ENCODE measurements at places on chromosomes 3 and 15.

DNA sequence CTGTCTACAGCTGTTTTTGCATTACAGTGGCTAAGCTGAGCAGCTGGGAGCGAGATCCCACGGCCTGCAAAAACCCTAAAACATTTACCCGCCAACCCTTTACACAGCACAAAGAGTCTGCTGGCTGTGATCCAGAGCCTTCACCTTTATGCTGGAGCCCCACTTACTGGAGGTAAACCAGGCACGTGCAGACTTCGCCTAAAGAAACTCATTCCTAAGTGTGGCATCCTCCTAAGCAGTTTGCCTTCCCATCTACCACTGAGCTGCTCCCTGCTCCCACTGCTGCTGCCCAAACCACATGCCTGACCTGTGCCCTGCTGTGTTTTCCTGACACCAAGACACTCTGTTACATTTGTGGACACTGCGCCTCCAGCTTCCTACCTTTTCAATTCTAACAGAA is 53.0 kb downstream of the CHSY1 start:
- DNase-seq = no peak

DNA sequence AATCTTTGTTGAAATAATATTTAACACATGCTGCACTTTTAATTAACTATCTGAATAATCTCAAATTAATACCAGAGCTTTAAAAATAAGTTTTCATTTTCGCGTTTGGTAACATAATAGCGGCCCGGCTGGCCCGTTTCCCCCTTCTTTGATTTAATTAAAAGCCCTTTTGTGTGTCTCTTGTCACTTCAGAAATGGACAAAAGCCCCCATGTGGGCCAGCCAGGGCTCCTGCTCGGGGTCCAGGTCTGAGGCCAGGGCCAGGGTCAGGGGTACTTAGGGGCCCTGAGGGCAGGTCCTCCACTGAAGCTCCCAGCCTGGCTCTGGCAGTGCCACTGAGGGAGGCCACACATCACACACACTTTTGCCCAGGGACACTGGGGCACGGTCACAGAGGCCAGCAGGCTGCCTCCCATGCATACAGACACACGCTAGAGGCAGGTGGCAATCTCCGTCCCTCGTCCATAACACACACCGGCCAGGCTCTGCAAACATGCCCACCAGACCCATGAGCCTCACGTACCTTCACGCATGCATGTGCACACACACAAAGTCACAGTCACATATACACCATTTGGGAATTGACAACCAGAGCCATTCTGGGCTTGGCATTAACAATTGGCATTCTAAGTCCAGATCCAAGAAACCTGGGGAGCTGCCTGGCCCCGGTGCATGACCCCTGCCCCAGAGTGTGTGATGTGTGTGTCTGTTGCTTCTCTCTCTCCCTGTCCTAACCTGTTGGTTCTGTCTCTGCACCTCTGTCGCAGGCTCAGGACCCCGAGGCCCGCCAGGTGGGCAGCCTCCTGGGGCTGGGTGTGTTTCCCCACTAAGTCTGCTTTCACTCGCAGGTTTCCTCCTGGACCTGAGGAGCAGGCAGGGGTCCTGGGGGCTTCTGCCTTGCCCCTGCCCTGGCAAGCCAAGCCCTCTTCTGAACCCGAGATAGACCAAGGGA is 38.5 kb downstream of the DNAJB8 start:
- no peak for DNase-seq

DNA sequence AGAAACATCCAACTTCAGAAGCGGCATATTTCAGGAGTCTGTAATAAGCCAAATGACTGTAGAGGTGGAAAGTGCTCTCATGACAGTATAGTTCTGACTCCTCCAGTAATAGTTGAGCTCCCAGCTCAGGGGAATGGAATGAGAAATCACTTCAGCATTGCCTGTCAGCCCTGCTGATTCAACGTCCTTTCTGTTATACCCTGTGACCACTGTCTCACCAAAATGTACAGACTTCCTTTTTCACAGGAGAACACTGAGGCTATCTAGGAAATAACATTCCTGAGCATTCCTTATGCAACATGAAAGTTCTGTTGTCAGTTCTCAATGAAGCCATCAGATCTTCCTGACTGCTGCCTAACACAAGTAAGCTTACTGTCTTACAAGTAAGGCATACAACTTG is 284.5 kb upstream of the MME start:
- no peak for DNase-seq

GRCh38 chr15:65309882-65310418 is 5.5 kb downstream of the RNU5B-1 start:
- no peak for DNase-seq

GRCh38 chr3:127207727-127208482 is 15.0 kb downstream of the PRR23E start:
- DNase-seq = no peak

DNA sequence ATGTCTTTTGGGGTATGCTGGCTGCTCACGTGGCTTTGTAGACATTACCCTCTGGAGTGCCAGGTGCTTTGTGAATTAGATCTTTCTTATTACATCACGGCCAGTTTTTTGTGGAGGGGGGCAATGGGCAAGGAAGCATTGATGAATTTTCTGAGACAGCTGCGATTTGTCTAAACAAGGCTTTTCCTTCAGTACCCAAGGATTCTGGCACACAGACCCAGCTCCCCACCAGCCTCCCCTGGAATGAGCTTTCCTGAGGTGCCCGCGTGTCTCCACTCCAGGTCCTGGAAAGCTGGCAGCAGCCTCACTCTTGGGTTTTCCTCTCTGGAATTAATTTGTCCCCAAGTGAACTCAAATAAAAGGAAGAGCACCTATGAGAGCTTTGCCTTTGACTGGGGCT is 157.6 kb upstream of the CTDSPL start:
- DNase-seq = no peak

GRCh38 chr15:62745621-62746225 is 296.8 kb upstream of the TPM1 start:
- no peak for DNase-seq

- no peak for DNase-seq
Observed at GRCh38 chr3:128329491-128330213, 137.0 kb downstream of the DNAJB8 start.

GRCh38 chr15:74468341-74469032 is 7.5 kb upstream of the UBL7 start:
- DNase-seq = no peak

DNA sequence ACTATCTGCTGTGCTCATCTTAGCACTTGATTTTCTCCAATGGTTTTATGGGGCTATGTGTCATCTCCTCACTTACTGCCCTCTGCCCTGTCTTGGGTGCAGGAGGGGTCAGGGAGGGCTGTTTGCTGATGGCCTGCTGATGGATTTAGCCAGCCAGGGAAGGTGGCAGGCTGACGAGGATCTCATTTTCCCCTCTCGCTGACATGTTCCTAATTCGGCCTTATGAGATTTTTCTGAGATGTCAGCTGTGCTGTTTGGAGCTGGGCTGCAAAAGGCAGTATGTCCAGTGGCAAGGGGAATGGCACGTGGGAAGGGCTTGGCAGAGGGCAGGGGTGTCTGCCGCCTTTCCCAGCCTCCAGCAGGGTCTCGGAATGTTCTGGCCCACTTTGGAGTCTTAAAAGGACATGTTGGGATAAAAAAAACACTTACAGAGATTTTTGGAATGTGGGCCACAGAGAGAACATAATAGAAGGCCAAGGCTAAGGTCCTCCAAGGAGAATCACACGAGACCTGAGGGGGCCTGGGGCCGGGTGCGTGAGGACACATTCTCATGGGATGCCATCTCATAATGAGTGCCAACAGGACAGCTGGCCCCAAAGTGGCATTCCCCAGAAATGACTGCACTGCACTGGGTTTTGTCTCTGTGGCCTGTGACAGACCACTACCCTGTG is 303.8 kb downstream of the TLE3 start:
- no peak for DNase-seq

DNA sequence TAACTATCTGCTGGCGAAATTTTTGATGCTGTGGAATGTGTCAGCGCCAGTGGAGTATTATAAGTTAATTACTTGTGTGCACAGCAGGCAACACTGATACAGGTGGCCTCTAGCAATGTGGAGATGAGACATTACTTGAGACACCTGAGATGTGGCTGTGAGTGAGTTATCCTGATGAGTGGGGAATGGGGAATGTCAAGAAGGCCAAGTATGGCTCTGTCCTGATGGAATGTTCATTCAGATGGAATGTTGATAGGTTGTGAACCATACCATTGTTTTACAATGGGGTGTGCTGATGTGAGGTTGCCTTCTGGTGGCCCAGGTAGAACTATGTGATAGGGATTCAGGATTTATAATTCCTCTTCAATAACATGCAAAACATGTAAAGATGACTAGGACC is 404.8 kb downstream of the PTPRG start:
- no peak for DNase-seq

GRCh38 chr3:41575724-41576123 is 376.4 kb downstream of the CTNNB1 start:
- no peak for DNase-seq

DNA sequence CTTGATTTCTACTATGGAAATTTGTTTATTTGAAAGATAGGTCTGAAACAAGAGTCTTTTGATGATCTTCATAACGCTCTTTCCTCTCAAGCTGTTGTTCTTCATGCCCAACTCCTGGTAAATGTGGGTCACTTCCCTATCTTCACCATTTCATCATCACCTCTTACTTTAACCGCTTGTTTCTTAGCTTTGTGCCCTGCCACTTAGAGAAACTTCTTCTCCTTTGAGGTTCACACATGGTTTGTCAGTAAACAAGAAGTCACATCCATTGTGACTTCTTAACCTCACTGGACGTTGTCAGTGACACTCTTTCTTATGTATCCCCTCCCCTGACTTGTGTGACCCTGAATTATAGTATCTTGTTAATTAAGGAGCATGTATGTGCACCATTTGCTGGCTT is 16.9 kb upstream of the P2RY13 start:
- no peak for DNase-seq

DNA sequence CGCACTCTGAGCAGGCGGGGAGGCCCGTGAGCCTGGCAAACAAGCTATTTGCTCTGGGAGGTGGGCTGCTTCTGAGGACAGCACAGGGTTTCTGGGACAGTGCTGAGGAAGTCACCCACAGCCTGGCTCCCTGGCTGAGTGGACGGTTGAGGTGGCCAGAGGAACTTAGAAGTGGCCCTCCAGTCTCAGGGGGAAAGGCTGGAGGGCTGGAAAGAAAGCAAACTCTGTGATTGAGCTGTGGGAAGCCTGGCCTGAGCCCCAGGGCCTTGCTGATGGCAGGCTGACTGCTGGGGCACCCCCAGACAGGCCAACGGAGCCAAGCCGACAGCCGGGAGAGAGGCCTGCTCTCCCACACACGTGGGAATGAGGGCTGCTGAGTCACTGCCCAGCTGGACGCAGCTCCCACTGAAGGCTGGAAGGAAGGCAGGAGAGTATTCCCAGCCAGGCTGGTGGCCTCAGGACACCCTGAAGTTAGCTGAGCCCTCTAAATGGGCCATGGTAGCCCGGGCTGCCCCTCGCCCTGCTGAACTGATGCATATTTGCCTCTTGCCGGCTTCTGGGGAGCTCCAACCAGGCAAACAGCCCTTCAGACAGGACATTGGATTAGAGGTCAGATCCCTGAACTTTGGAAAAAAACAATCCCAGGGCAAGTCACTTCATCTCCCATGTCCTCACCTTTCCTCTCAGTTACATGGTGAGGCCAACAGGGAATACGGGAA is 98.0 kb upstream of the TLE3 start:
- no peak for DNase-seq

DNA sequence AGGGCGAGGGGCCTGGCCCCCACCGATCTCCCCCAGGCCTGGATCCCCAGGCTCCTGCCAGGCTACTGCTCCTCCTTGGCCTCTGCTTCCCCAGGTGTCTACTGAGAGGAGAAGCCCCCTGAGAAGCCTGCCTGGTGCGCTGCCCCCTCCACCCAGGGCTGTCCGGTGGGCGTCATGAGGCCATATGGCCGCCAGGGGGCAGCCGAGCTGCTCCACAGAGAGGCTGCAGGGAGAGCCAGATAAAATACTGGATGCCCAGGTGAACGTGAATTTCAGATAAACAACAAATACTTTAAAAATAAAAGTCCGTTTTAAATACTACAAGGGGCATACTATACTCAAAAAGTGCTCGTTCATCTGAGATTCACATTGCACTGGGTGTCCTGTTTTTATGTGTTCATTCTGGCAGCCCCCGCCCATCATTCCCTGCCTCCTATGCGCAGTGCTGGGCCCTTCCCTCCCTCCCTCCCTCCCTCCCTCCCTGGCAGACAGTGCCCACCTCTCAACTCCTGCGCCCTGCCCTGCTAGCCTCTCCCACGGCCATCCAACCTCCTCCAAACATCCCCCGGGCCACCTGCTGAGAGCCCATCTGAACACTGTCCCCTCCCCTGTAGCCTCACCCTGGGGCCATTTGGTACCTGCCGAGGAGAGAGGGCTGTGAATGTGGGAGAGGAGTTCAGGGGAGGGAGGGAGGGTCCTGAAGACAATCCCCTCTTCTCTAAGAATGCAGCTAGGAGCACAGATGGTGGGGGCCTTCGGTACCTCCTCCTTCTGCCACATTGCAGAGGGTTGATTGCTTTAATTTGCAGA is 29.6 kb downstream of the PSTPIP1 start:
- DNase-seq = peak; percentile 2

GRCh38 chr3:124859025-124859424 is 28.1 kb downstream of the ITGB5 start:
- DNase-seq = no peak

GRCh38 chr3:37996785-37997301 is 6.3 kb downstream of the VILL start:
- peak; percentile 55 for DNase-seq

DNA sequence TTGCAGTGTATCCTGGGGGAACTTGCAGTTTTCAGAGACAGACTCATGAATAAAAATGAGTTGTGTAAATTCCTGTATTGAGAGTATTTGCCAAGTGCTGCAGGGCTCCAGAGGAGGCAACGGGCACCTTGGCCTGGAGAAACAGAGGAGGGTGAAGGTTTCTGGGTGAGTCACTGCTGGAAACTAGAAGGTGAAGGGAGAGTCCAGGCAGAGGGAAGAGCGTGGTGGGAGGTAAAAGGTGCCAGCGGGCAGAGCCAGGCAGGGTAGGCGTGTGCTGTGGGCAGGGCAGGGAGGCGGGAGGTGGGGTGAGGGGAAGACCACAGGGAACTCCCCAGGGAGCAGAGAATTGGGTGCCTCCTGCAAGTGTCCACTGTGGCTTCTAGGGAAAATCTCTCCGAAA is 120.8 kb downstream of the SLCO3A1 start:
- no peak for DNase-seq

DNA sequence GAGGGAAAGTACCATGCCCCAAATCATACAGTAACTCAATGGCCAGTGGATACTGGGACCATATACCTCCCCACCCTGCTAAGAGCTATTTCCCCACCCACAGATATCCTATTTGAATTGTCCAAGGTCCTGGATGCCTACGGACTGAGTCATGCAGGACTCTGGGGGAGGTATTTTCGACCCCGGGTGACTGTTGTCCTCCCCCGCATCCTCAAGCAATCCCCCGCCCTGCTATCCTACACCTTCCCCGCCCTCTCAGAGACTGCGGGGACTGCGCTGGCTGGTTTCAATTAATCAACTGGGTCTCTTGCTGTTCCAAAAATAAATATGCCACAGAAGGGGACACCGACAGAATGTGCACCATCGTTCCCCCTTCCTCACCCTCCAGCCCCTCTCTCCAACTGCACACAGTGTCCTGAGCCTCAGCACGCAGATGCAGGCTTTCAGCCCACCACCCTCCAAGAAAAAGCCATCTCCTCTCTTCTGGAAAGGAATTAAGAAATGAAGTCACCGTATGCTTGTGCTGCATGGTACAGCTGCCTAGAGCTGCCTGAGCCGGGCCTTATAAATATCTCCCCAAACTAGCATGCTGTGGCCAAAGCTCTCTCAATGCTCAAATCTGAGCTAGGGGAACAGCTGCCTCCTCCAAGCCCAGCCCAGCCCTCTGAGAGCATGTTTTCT is 8.1 kb downstream of the CAV3 start:
- no peak for DNase-seq

GRCh38 chr15:76336254-76337058 is at the start of gene ISL2:
ISL2 (plus strand) TSS chr15:76336773; CDS start chr15:76336884, 111 bp downstream.
- peak; percentile 90 for DNase-seq

GRCh38 chr15:75062706-75063105 is 39.3 kb downstream of the PPCDC start:
- DNase-seq = no peak

All from NCI-H1930 (cell line).